GDM1 (cell line): ENCODE measurements at places on chromosomes 2 and 18.

- DNase-seq, result no peak
Observed at GRCh38 chr2:240258685-240259084, 118.2 kb upstream of the OTOS start.

DNA sequence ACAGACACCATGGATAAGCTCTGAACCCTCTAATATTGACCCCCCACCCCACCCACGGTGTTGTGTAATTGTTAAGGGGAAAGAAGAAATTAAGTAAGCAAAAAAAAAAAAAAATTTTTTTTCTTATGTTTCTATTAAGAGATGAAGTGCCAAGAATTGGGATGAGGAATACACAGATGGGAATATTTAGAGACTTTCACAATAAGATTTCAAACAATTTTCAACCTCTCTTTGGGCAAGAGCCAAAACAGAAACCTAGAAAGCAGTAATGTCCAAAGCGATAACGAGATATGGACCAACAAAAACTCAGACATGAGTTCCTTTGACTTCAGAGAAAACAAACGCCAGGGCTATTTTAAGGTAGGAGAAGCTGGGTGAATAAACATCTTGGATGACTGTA is 14.4 kb downstream of the PIEZO2 start:
- DNase-seq, result no peak

DNA sequence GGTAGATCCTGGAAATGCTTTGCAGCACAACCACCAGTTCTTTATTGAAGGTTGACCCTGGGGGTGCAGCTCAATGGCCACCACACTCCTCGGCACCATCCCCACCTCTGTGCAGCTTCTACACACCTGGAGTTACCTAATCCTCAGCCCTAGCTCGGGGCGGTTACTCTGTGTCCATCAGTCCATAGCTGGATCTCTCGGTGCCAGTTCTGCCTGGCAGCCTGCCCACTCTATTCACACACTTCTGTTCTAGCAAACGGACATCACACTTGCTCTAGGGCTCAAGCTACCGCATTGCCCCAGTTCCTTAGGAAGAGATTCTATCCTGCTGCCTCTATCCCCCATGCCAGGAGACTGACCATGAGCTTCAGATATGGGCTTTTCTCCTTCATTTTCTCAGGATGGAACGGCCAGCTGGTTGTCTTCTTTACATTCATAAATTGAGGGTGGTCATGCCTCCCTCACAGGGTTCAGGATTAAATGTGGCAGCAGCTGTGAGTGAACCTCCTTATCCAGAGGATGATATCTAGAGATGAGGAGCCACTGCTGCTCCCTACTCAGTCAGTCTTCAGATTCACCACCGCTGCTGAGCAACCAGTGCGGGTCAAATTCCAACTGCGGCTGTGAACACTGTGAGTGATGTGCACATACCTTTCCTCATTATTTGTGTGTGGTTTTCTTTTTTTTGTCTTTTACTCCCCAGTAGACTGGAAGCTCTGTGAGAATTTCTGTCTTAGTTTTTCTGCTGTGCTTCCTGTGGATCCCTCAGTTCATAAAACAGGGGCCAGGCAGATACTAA is 66.9 kb upstream of the TRIB2 start:
- no peak for DNase-seq

GRCh38 chr2:11873356-11874154 is 127.1 kb downstream of the LPIN1 start:
- DNase-seq, result no peak

DNA sequence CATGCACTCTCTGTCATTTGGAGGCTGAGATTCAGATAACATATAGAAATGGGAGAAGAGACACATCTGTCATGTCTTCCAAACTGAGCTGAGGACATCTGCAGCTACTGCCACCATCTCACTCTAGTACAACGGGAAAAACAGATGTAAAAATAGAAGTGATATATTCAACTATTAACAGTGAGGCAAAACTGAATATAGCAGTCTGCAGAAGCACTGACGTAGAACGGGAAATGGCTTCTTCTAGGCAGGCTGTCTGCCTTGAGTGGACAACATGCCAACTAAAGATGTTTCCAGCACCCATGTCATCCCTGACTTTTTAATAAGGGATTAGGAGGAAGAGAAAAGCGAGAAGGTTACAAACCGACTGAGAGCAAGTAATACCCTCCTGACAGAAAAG is 51.6 kb downstream of the MRPL33 start:
- no peak for DNase-seq

DNA sequence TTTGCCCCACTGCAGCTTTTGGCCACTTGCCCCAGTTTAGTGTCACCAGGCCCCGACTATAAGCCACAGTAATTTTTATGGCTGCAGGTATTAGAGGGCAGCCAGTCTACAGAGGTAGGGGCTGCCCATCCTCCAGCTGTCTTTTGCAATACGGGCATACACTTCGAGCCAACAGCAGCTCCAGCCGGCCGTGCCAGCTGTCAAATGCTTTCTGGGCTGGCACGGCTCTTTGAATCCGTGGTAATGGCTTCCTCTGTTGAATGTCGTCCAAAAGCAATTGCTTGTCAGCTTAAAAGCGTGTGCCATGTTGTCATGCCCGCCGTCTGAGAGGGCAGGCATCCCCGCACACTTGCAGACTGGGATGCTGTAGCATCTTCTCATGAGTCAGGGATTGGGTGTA is 41.3 kb downstream of the BCL2L11 start:
- no peak for DNase-seq

GRCh38 chr2:111919794-111920608 is 21.6 kb downstream of the MERTK start:
- DNase-seq, result no peak

DNA sequence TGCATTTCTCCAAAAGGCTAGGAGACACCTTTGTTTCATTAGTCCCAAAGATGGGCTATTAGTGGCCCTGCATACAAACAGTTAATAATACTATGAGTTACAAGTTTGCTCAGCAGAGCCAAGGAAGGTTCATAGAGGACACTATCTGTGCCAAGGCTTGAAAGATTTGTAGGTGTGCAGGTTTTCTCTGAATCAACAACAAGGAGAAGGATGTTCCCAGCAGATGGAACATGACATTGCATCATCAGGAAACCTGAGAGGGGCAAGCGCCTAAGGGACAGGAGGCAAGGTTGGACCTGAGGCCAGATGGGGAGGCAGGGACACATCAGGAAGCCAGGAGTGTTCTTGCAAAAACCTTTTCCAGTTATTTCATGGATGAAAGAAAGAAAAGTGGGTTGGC is 35.4 kb upstream of the STK17B start:
- no peak for DNase-seq

DNA sequence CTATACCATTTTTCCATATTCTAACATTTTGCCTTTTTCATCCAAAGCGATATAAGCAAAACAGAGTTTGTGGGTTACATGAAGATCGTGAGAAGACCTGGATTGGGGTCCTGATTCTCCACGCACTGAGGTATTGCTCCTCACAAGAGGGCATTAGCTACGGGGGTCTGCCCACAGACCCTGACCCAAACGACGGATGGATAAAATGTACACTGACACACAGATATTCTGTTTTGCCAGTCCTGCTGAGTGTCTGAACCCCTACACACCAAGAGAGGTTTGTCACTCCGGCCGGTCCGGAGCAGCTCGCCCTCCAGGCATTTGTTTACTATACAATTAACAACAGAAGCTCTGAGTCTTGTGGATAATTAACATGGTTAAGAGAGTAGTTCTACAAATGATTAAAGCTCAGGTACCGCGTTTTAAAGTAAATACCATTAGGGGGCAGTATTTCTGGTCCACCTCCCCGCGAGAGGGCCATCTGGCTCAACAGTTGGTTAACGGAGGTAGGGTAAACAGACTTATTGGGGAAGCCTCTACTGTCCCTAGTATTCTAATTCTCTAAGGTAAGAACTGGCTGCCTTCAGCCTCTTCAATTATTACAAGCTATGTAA is 28.4 kb downstream of the SCYGR8 start:
- DNase-seq, result no peak

DNA sequence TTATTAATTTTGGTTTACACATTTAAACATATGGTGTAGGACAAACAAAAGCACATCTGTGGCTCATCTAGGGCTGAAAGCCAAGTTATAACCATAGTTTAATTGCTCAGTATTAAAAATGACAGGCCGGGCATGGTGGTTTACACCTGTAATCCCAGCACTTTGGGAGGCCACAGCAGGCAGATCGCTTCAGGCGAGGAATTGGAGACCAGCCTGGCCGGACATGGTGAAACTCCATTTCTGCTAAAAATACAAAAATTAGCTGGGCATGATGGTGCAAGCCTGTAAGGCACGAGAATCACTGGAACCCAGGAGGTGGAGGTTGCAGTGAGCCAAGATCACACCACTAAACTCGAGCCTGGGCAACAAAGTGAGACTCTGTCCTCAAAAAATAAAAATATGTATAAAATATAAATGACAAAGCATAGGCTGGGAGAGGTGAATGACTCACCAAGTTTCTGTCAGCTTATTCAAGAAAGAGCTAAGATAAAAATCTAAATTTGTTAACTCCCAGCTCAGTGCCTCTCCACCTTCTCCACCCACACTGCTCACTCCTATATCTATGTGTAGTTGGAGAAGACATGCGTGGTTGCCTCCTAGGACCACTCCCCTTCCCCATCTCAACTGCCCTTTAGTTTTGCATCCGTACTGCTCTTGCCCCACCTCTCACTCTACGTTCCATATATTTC is 79.2 kb upstream of the PID1 start:
- DNase-seq, result no peak

- DNase-seq, result no peak
Observed at GRCh38 chr2:99485411-99485810, 4.4 kb downstream of the REV1 start.

- no peak for DNase-seq
Observed at GRCh38 chr2:24712296-24712695, 80.9 kb downstream of the PTRHD1 start.
